ENCODE measurements at places on chromosomes 7 and 10.

DNA sequence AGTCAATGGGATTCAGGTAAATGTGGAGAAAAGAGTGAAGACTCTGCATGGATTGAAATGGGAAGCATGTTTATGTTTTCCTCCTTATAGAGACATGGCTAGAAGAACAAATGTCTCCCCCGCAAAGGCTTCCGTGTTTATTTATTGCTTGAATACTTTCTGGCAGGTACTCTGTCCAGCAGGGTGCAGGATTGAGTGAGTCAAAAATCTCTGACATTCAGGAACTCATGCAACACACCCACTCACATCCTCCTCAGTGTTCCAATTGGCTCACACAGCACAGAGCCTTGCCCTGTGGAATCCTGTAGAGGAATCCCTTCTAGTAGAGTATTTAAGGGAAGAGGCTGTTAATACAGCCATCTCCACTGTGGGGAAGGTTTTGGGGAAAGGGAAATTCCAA lies 290.3 kb upstream of the VWC2 start:
- DNase-seq, result no peak

DNA sequence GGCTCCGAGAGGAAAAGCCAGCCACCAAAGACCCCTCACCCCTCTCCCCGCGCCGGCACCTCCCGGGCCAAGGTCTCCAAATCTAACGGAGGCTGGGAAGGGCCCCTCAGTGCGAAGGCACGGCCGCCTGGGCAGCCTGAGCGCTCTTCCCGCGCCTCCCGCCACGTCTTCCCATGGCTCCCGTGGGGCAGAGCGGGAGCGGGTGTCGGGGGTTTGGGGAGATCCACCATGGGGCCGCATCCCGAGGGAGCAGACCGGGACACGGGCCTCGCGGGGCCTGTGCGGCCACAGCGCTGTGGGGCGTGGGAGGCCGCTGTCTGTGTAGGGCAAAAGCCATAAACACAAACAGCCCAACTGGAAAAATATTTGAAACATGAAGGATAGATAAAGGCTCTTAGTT lies 22.4 kb downstream of the GPER1 start:
- peak; percentile 22 for DNase-seq

GRCh38 chr7:20417260-20417659 lies 86.6 kb downstream of the ITGB8 start:
- no peak for DNase-seq

GRCh38 chr7:12025246-12025645 lies 185.8 kb upstream of the TMEM106B start:
- no peak for DNase-seq

DNA sequence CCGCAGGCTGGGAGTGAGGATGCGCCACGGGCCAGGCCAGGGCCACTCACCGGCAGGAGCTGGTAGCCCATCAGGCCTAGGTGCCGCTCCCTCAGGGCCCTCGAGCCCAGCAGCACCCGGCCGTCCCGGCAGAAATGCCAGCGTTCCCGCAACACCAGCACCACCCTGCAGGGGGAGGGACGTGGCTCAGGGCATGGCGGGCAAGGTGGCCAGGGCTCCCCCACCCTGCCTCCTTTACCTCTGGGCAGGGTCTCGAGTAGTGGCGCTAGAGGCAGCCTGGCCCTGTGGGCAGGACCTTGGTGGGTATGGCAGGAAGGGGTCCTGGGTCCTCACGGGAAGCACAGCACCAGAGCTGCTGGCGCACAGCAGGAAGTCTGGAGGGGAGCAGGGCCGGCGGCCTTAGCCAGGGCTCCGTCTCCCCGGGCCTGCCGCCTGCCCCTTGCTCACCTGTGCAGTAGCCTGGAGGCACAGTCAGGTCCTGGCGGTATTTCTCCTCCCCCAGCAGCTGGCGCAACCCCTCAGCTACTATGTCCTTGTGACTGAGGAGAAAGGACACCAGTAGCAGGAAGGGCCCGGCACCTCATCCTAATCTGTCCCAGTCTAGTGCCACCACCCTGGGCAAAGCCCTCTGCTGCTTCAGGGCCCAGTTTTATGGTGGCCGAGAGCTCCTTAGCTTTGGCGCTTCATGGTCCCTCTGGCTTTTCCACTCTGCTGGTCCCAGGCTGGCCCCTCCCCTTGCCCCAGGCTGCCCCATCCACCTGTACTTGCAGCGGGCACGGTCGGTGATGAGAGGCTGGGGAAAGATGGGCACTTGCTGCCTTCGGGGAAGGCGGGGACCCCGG lies 3.5 kb downstream of the FASTK start:
- peak; percentile 90 for DNase-seq

DNA sequence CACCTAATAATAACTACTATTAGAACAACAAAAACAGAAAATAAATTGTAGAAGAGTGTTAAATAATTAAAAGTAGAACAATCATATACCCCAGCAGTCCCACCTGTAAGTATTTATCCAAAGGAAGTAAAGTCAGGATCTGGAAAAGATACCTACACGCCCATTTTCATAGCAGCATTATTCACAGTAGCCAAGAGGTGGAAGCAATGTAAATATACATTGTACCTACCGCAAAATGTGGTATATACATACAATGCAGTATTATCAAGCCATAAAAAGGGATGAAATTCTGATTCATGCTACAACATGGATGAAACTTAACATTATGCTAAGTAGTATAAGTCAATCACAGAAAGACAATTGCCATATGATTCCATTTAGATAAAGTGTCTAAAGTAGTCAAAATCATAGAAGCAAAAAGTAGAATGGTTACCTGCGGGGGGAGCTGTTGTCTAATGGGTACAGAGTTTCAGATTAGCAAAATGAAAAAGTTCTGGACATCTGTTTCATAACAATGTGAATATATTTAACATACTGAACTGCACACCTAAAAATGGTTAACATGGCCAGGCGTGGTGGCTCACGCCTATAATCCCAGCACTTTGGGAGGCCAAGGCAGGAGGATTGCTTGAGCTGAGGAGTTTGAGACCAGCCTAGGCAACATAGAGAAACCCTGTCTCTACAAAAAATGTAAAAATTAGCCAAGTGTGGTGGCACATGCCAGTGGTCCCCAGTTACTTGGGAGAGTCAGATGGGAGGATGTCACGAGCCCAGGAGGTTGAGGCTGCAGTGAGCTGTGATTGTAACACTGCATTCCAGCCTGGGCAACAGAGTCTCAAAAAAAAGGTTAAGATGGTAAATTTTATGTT lies 6.0 kb upstream of the TMED4 start:
- DNase-seq, result peak; percentile 76
